Stimulated activated CD8-positive, alpha-beta memory T cell treated with anti-CD3 and anti-CD28 coated beads, Interleukin-4, amount 100 ng/mL, for 4 hours (primary cell): ENCODE measurements at places on chromosomes 7 and 10.

GRCh38 chr7:105650382-105650970 is 69.2 kb upstream of the EFCAB10 start:
- no peak for DNase-seq

DNA sequence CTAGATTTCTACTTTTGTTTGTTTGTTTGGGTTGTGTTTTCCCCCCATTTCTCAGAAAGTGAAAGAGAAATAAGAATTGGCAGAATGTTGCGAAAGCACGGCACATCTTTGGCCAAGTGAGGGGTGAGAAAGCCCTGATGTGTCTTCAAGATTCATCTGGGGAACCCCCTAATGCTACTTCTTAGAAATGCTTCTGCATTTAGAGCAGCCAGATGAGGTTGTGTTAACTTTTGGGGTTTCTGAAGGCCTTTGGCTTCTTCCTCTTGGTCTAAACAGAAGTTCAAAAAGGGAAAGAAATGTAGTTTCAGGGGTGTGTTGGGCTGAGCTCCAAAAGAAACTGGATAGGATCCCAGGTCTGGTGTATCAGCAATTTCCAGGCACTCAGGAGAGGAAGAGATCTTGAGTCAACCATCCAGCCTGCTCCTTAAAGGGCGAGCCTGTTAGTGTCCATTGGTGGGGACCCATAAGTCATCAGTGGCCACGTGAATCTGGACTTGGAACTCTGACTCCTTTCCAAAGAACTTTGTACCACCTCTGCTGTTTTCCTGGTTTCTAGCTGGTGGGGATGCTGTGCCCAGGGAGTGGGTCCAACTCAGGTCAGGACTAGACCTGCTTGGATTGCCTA is 6.5 kb downstream of the DUSP5 start:
- DNase-seq: no peak

DNA sequence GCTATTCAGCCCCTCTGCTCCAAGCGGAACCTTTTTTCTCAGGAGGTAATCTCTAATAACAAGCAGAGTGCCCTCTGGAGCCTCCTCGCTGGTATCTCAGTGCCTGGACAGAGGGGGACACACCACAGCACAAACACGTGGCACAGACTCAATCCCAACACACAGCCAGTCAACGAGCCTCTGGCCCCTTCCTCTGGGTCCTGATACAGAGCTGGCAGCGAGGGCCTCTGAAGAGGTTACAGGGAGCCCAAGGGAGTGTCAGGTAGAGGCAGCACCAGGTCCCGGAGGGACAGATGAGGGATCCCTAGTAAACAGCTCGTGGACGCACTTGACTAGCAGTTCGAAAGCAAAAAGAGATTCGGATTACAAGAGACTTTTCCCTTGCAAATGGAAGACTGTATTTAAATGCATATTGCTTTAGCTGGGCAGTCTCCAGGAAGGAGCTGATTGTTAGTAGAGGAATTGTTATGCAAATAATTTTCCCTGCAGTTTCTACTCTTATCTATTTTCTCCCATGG is 14.1 kb downstream of the CXCL12 start:
- no peak for DNase-seq

DNA sequence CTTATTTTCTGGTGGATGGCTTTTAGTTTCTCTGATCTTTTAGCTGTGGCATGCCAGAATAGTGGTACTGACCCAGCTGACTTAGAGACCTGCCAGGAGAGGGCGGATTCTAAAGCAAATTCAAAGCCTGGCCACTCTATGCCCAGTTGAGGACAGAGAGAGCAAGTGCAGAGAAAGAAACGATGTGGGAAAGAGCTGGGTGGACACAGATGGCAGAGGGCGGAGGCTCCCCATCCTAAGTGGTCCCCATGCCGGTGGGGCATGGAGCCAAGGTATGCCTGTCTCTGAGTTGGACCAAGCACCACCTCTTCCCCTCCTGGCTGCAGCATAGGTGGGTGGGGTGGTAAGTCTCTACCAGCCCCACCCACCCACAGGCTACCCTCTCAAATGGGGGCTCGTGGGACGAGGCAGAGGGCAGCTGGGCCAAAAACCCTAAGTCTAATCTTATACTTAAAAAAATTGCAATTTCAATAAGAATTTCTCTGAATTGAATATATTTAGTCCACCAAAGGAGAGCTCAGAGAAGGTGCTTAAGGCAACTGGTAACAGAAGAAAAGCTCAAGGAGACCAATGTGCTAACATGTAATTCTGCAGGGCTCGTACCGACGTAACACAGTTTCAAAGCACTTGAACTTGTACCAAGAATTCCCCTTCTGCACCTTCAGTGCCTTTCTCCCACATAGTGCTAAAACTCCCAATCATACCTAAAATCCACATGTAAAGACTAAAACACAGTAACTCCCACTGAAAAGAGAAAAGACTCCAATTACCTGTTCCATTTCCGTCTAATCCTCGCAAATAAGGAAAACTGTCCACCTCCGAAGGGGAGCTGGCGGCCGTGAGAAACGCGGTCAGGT is 85.7 kb upstream of the NMT2 start:
- no peak for DNase-seq

DNA sequence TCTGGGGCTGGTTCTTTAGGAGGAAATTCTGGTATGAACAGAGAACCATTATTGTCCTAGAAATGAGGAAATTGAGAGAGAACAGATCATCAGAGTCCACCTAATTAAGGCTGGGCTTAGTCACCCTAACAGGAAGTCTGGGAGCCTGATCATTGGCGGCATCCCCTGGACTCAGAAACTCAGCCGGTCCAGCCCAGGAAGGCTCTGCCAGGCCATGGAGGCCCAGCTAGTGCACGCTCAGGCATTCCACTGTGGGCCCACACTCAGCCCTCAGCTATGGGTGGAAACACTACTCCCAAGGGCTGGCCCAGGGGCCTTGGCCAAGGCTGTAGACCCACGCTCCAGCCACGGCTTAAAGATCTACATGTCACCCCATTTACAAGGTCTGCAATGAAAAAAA is 109.2 kb downstream of the PTPN20 start:
- no peak for DNase-seq

DNA sequence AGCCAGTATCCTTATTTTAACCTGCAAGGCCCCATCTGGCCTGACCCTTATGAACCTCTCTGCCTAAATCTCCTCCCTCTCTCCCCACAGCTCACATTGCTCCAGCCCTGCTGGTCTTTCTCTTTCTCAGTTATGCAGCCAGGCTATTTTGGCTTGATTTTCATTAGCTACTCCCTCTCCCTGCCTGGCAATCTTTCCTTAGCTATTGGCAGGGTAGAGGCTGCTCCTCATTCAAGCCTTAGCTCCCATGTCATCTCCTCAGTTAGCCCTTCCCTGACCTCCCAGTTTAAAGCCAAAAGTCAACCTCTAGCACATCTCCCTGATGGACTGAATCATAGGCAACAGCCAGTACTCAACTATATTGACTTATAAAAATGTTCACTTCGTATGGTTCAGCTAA is 214.4 kb upstream of the CELF2 start:
- DNase-seq: no peak

GRCh38 chr7:73504017-73504416 is 18.1 kb downstream of the BAZ1B start:
- no peak for DNase-seq

DNA sequence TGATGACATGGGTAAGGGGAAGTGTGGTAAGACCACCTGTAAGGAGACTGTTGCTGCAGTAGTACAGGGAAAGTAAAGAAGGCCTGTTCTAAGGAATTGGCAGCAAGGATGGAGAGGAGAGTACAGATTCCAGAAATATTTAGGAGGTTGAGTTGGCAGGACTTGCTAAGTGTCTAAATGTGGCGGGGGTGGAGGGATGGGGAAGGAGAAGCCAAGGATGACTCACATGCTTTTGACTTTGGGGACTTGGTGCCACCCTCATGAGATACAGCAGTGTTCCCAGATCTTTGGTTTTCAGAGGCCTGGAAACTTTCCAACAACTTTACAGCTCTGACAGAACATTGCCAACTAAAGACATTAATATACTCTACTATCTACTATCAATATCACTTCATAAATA is 45.4 kb downstream of the CDK6 start:
- no peak for DNase-seq

GRCh38 chr7:36032361-36032818 is 120.7 kb upstream of the EEPD1 start:
- DNase-seq: no peak

GRCh38 chr7:149884016-149884415 is 10.2 kb downstream of the ATP6V0E2 start:
- no peak for DNase-seq

GRCh38 chr7:139059905-139060304 is 24.1 kb upstream of the ZC3HAV1L start:
- DNase-seq: no peak

GRCh38 chr10:117421985-117422384 is 46.7 kb upstream of the PDZD8 start:
- no peak for DNase-seq

- no peak for DNase-seq
Measured at GRCh38 chr10:67242528-67242927, 316.7 kb downstream of the LRRTM3 start.

DNA sequence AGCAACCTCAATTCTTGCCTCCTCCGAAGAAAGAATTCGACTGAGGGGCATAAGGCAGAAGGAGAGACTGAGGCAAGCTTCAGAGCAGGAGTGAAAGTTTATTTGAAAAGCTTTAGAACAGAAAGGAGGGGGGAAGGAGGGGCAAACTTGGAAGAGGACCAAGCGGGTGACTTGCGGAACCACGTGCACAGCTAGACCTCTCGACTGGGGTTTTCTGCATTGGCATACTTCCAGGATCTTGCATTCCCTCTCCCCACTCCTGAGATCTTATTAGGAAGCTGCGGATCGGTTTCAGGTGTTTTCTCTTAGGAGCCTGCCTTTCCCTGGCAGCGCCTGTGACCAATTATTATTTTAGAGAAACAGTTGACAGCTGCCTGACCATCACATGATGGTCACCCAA is 20.3 kb upstream of the CPXM2 start:
- no peak for DNase-seq

DNA sequence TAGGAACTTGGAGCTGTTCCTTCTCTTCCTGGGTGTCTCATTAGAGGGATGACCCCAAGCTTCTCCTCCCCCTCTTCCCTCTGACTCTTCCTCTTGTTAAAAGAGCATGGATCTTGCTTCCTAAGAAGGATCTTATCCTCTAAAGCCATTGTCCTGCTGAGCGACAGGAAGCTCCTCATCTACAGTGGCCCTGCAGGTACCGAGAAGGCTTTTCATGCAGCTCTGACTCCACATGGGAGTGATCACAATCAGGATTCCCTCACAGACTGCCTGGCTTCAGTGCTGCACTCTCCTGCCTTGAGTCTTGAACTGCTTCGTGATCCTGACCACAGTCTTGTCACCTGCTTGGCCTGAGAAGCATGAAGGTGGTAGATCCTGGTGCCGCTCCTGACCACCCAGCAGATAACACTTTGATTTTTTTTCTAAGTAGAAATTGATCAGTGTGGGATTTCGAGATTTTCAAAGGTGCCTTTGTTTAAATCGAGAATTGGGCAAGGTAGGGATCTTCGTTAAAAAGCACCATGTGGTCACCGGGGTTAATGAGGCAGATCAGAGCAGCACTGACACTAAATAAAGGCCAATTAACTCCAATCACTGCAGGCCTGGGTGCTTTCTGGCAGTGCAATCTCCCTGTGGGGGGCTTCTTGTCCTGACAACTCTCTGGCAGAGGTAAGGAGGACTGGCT is 376.4 kb downstream of the NRG3 start:
- no peak for DNase-seq

DNA sequence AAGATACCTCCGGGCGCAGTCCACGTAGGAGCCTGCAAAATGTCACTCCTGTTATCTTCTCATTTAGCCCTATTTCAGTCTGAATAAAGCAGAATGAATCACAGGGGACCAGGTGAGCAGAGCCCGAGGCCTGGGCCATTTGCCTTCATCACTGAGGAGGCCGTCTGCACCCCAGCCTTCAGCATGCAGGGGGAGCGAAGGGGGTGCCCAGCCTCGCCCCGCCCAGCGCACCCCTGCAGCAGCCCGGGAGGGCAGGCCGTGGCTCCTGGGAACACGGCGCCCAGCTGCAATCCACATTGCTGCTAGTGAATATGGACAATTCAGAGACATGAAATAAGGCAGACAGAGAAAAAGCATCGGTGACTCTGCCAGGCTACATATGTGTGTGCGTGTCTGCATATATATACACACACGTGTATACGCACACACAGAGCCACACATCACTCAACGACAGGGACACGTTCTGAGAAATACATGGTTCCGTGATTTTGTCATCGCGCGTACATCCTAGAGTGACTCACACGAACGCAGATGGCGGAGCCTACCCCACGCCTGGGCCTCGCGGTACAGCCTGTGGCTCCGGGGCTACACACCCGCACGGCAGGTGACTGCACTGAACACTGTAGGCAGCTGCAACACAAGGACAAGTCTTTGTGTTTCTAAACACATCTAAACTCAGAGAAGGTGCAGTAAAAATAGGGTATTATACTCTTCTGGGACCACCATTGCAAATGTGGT is 15.2 kb upstream of the ELFN1 start:
- DNase-seq: no peak

- no peak for DNase-seq
Measured at GRCh38 chr10:127291329-127291728, 94.9 kb upstream of the INSYN2A start.

DNA sequence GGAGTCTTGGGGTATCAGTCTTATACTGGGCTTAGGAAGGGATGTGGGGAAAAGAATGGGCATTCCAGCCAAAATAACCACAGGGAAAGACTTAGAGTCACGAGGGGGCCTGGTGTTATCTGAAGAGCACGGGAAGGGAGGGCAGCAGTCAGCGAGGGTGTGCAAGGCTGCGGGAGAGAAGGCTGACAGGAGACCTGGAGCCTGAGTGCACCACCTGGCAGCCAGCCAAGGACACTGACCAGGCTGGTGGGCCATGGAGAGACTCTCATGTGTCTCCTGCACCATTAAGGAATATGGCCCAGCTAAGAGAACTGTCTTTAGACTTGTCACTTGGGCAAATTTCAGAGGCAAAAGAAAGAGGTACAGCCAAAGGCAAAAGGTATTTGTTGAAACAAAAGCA is 69.6 kb downstream of the PKD1L1 start:
- DNase-seq: no peak

DNA sequence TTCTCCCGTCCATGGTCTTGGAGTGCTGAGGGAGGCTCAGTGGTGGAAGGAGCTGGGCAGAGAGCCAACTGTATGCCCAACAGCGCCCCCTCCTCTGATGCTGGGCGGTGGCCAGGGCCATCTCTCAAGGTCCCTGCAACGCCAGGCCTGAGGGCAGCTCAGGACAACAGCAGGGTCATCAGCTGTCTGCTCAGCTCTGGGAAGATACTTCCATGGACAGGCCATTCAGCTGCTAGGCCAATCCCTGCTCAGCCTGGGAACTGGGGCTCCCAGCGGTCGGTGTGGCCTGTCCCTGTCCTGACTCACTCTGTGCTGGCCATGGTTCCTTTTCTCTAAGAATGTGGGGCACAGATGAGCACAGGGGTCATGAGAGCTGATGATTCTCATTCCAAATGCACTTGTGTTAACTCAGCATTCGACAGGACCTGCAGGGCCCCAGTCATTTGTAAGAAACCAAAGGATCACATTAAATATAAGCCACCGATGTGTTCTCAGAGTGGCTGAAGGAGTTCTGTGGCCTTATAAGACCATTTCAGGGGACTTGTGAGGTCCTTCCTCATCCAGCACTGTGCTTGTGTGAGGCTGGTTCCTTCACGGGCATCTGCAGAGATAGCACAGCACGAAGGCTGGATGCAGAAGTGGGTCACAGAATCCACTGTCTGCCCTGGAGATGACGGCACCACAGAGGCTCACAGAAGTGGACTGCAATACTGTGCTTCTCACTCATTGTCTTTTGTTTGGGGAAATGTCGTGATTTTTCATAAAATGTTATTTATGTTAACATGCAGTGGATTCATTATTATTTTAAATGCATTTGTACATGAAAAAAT is 73.0 kb downstream of the ADCY1 start:
- DNase-seq: no peak

- no peak for DNase-seq
Measured at GRCh38 chr10:30931094-30931493, 100.6 kb downstream of the ZNF438 start.

- no peak for DNase-seq
Measured at GRCh38 chr10:101020427-101021075, 10.4 kb downstream of the PDZD7 start.
